Regular cardiac myocyte (primary cell): ENCODE measurements at places on chromosomes 13 and 19. TPM values are rescaled to one million over a fixed set of nuclear protein-coding genes. Genes with fewer than 3 reads are reported as not detected.

Gene LGALS7B
- not detected in 2 replicates for total RNA-seq

Gene NPAS1
- total RNA-seq: 3.4 and 5.6 TPM in 2 replicates

Gene ZNF208
- total RNA-seq: under 0.01 and 1.4 TPM in 2 replicates

Gene ZNF154
- total RNA-seq: 3.1 and 5.1 TPM in 2 replicates

Gene TEX101
- not detected in 2 replicates for total RNA-seq

Gene ZNF30
- 2.7 and 3.1 TPM in 2 replicates for total RNA-seq

Gene ERICH6B
- total RNA-seq: not detected in 2 replicates

Gene CATSPERD
- total RNA-seq: not detected in 2 replicates

Gene SERTAD3
- 20.6 and 28.9 TPM in 2 replicates for total RNA-seq

Gene MTRF1
- 14.6 and 18.0 TPM in 2 replicates for total RNA-seq

Gene FGF9
- under 0.01 TPM in 1 of 2 replicates, not detected in the other for total RNA-seq

Gene ZNF446
- total RNA-seq: 5.4 and 5.9 TPM in 2 replicates
